CD4-positive, CD25-positive, alpha-beta regulatory T cell (primary cell): ENCODE measurements at places on chromosomes 6 and 20.

DNA sequence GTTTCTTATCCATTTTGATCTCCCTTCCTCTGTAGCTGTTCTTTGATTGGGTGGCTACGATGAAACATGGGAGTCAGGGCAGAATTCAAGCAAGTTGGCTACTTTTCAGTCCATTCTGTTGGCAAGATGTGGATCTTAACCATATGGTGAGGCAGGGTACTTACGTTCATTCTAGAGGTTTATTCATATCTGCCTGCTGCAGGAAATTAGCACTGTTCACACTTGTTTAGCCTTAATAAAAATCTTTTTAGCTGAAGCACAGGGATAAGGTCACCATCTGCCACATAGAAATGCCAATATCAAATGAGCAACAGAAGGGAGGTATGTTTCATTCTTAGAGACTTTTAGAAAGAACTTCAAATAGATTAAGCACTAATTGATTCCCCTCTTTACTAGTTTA, 83.9 kb downstream of the GRIK2 start:
- no peak for DNase-seq

- no peak for DNase-seq
Measured at GRCh38 chr6:136587527-136587926, 37.3 kb upstream of the MAP7 start.

GRCh38 chr6:125919618-125920017, 37.0 kb upstream of the HINT3 start:
- DNase-seq: no peak

DNA sequence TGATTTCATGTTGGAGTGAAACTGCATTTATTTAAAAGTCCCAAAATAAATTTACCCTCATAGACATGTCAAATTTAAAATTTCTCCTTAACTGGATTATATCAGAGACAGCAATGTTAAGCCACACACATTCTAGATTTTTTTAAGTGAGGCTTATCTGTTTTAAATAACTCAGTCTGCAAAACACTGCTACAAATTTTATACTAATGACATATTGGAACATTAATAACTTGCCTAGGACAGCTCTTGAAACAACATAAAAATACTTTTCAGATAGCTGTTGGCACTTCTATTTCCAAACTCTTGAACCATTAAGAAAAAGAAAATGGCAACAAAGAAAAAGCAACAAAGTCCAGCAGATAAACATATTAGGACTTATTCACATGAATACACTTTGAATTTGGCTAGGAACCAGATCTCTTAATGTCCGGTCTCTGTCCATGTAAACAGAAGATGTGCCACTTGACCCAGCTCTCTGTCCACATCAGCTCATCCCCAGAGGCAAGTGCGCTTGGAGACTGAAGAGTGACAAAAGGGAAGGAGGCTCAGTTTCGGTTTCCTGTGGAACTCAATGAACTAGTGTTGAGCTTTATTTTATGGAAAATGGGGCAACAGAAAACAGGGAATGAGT, 219.3 kb upstream of the THBS2 start:
- DNase-seq: no peak

DNA sequence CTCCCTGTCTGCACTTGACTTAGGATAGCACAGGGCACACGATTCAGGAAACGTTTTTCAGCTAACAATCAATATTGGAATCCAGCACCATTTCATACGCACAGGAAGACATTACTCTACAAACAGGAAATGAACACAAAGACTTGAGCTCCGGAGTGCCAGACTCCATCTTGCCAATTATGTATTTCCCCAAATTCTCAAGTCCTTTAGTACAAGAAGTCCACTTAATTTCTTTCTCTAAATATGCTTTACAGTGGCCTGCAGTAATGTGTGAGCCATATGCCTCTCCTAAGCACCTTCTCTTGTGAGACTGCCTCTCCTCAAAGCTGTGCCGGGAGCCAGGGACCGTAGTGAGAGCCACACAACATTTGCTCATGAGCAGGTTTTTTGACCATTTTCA, 168.2 kb downstream of the THBS2 start:
- DNase-seq: no peak

- DNase-seq: no peak
Measured at GRCh38 chr6:97293198-97293696, 10.2 kb upstream of the MMS22L start.

GRCh38 chr6:118746145-118746824, 94.9 kb upstream of the CEP85L start:
- no peak for DNase-seq

DNA sequence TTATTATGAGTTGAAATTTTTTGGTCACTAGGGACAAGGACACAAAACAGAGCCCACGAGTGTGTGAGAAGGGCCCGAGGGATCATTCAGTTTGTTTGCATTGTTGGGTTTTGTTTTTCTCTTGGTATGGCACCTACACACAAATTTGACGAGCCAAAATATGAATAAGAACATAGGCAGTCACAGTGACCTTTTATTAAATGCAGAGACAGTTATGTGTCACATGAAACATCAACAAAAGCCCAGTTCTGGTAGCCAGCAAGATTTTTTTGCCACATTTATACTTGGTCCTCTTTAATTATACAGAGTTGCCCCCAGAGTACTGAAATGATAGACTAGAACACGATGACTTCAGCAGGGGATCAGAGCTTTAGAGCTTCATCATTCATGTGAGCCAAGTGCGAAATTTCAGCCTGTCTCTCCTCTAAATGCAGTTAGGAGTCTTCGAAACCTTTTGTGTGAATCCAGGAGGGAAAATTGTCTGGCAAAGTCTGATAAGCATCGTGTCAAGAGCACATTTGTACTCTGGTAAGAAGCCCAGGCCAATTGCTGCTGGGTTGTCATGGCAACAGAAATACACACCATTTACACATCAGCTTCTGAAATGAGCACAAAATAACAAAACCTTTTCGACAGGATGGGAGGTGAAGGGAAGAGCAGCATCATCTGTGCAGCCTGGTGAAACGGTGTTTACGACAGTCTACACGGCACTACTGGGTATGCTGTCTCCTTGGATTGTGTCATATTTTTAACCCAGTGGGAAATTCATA, 79.2 kb upstream of the RIPOR2 start:
- peak; percentile 81 for DNase-seq

DNA sequence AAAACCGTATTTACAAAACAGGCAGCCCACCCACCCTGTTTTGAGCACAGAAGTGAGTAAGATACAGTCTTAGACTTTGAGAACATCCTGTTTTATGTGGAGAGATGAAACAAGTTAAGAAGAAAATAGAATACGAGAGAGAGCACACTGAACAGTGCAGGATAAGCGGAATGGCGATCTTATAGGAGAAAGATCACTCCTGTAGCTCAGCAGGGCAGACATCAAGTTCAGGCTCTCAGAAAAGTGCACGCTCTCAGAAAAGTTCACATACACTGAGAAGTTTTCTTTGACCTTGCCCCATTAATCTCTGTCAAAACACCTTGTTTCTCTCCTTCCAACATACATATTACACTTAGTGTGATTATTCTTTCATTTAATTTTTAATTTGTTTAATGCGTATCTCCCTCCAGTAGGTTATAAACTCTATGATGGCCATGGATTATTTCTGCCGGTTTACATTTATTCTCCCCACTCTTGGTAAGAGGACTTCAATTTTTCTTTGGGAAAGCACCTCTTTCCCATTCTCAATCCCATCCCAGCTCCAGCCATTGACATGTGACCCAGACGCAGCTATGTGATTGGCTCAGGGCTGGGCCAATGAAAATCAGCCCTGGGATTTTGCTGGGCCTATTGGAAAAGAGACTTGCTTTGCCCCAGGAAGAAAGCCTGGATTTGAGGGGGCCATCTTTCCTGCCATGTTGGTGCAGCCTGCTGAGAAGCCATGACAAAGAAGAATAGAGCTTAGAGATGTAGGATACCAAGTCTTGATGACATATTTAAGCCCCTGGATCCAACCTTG, 16.2 kb downstream of the KCNB1 start:
- no peak for DNase-seq

DNA sequence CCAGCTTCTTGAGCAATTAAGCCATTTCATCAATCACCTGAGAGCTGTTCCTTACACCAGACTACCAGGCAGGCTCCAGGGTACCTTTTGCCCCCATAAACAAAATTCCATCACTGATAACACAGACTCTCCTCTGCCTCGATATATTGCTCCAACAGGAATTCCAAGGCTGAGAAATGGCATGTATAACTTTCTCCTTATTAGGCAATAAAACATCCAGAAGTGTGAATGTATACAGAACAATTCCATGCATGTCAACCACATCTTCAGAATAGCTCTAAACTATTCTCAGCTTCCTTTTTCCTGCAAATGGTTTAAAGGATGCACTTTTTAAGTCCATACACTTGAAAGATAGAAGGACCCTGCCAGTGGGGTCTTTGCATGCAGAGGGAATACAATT, 73.8 kb downstream of the EDN3 start:
- DNase-seq: no peak

- no peak for DNase-seq
Measured at GRCh38 chr20:60022849-60023248, 64.6 kb downstream of the CDH26 start.

DNA sequence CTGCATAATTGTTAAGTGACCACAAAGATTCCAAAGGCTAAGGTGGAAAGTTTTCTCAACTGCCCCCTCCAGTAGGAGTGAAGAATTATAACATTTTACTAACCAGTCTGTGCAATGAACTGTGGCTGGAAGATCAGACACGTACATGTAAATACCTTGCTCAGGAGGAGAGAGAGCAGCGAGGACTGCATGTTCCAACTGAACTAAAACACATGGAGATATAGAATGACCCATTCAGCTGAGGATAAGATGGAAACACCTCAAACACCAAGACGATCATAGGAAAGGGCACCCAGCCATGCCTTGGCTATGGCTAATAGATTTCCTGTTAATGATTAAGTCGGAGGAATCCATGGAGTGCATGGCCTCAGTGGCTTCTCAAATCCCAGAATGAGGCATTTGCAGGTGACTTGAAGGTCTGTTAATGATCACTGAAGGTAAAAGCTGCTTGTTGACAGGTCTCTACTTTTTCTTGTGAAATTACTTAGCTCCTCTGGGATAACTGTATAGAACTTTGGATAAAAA, 875.6 kb downstream of the TFAP2A start:
- no peak for DNase-seq

DNA sequence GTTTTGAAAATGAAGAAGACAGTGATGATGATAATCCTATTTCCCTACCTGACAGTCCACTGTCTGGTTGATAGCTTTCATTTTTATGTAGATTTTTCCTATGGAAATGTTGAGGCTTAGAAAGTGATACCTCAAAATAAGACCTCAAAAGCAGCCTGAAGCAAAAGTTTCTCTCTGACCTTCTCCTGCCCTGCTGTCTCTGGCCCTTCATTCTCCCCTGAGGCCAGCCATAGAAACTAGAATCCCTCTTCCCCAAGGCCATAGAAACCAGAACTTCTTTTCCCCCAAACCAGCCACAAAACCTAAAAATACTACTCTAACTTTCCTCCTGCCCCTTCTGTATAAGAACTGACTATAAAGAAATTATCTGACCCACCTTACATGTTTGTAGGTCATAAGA, 52.6 kb upstream of the GCM1 start:
- DNase-seq: no peak

- no peak for DNase-seq
Measured at GRCh38 chr6:16305788-16306187, 67.4 kb downstream of the GMPR start.

DNA sequence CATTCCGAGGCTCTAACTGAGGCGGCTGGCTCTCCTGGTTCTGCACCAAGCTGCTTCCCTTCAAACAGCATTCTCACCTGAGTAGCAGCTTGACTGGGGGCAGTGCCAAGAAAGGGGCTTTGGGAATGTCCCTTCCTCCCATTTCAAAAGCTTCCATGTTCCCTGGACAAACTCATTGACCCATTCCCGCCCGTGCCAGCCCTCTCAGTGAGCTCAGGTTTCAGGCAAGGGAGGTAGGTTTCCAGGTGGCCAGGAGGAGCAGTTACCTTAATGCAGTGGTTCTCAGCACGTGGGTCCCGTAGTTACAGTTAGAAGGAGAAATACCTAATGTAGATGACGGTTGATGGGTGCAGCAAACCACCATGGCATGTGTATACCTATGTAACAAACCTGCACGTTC, 135.2 kb downstream of the ELOVL4 start:
- DNase-seq: no peak

GRCh38 chr20:60963146-60963545, 288.9 kb upstream of the CDH4 start:
- DNase-seq: no peak

GRCh38 chr20:53402233-53403005, 191.2 kb downstream of the ZNF217 start:
- no peak for DNase-seq

GRCh38 chr6:143782481-143782880, 60.7 kb upstream of the LTV1 start:
- DNase-seq: no peak

- no peak for DNase-seq
Measured at GRCh38 chr20:47258745-47259695, 97.5 kb downstream of the ZMYND8 start.

DNA sequence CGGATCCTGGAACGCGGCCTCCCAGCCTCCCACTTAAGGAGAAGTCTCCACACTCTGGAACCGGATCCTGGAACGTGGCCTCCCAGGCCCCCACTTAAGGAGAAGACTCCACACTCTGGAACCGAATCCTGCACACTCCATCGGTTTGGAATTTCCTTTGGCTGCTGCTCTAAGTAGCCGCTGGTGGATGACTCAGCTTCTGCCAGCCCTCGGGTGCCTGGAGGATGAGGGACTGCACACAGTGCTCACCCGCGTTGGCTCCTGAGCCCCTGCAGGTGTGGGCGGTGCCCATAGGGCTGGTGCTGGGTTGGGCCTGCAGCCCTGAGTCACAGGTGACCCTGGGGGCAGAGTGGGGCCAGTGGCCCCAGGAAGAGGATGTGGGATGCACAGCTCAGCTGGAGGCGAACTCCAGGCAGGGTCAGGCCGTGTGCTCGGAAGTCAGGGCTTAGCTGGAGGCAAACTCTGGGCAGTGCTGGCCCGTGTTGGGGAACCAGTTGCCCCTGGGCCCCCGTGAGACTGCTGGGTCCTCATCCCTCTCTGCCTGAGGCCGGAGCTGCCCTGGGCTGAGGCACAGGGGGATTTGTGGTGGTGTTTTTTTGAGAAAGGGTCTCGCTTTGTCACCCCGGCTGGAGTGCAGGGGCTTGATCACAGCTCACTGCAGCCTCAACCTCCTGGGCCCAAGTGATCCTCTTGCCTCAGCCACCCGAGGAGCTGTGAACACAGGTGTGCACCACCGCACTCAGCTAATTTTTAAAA, 13.9 kb upstream of the TNFRSF6B start:
- no peak for DNase-seq

DNA sequence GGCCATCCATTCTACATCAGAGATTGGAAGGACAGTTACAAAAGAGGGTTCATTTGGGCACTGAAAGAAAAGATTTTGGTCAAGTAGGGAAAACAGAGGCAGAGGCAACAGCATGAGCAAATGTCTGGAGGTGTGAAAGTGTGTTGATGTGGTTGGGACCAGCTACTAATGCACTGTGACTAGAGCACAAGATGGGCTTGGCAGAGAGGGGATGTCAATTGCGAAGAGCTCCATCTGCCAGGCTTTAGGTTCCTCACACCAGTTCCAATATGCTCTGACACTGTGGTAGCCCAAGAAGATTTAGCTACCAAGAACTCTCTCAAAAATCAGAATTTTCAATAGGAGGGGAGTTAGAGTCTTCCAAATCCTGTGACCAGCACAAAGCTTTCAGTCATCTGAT, 42.1 kb downstream of the TRAF3IP2 start:
- no peak for DNase-seq
